ENCODE measurements at places on chromosomes 11 and 22. TPM values are rescaled to one million over a fixed set of nuclear protein-coding genes. Genes with fewer than 3 reads are reported as not detected.

The NCAM1 gene
- not detected for total RNA-seq

The SLC37A4 gene
- 15.3 TPM for total RNA-seq

GRCh38 chr11:100883830-100884229, 196.7 kb downstream of the ARHGAP42 start:
- DNase-seq: no peak
- no peaks in the 10 kb centered on the region for H3K4me1 ChIP-seq
- no peaks in the 10 kb centered on the region for H3K27me3 ChIP-seq
- H3K27ac ChIP-seq: no peak overlapping the region
- no peak overlapping the region for H3K4me3 ChIP-seq

GRCh38 chr11:65340226-65340625, 6.6 kb downstream of the DPF2 start:
- no peak overlapping the region for H3K27ac ChIP-seq
- H3K27me3 ChIP-seq: no peaks in the 10 kb centered on the region
- no peak overlapping the region for H3K4me3 ChIP-seq
- peaks cover 30% of the 10 kb centered on the region for H3K4me1 ChIP-seq
